ENCODE measurements at places on chromosomes 1 and 21. TPM values are rescaled to one million over a fixed set of nuclear protein-coding genes. Genes with fewer than 3 reads are reported as not detected.

- no peak for DNase-seq
Observed at GRCh38 chr1:232143315-232143886, 486.5 kb downstream of the SIPA1L2 start.

GRCh38 chr1:185144233-185144632, 12.5 kb downstream of the TRMT1L start:
- no peak for DNase-seq

- no peak for DNase-seq
Observed at GRCh38 chr1:223738465-223739365, 26.4 kb downstream of the CAPN2 start.

DNA sequence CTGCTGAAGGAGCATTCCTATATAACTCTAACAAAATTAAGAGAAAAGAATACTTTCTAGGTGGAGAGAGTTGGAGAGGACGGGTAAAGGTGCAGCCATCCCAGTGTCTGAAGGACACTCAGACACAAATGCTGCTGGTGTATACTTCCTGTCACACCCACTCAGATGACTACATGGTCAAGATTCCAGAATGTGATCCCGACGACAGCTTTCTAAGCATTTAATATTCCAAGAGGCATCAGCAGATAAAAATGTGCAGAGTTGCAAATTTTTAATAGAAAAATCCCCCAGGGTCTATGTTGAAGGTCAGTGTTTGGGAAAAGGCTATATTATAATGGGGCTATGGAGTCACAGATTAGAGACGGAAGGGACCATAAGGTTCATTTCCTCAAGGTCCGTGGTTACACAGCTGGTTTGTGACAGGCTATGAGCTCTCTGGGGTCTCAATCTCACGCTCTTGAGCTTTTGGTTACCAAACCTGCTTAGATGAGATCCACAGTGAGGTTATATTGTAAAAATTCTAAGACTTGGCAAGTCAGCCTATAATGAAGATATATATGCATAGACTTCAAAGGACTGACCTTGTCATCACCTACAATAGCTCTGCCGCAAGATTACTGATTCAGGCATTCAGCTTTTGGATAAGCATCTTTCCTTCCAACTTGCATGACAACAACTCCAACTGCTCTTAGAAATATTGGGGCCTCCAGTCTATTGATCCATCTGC, 35.1 kb downstream of the ZNF281 start:
- DNase-seq, result no peak

- DNase-seq, result no peak
Observed at GRCh38 chr1:227894831-227895451, 52.8 kb downstream of the WNT9A start.

GRCh38 chr1:228136901-228137300, 3.2 kb upstream of the GUK1 start:
- DNase-seq, result no peak

GRCh38 chr1:9239622-9240401, 5.2 kb downstream of the H6PD start:
- DNase-seq, result no peak

- no peak for DNase-seq
Observed at GRCh38 chr1:110059133-110059863, 11.2 kb downstream of the ALX3 start.

GRCh38 chr1:53145942-53146708, 3.7 kb upstream of the SLC1A7 start:
- no peak for DNase-seq

GRCh38 chr1:8848663-8849386, 29.7 kb downstream of the ENO1 start:
- no peak for DNase-seq

DNA sequence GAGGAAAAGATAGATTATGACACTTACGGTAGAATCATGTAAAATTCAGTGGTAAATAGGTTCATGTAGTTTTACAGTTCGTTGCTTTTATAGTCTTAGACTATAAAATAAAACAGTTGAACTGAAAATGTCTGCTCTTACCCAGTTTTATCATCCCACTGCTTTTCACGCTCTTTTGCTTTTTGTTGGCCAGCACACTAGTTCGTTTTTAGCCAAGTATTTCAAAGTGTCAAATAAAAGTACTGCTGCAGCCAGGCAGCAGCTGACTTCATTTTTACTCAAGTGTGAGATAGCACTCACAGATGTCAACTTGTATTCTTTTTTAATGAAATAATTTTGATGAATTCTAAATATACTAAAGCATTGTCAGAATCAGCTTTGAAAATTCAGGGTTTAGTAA, 18.5 kb upstream of the BTG3 start:
- no peak for DNase-seq

GRCh38 chr1:202959276-202959620, 1.1 kb upstream of the ADIPOR1 start:
- DNase-seq, result no peak

GRCh38 chr1:48254254-48254653, 31.7 kb downstream of the SLC5A9 start:
- DNase-seq, result no peak

DNA sequence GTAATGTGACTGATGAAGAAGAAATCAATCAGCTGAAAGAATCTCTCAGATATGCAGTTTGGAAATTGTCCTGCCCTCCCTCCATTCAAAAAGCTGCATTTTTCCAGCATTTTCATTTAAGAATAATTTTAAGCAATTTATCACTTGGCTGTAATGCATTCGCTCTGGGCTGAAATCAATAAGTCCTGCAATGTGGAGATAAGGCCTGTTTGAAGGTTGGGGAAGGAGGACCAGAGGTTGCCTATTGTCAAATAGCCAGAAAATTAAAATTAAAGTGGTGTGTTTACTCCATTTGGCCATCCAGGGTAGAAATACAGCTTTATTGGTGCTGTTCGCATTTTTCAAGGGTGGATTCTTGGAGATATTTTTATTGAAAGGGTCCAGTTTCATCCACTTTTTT, 187.6 kb upstream of the NFIA start:
- DNase-seq, result no peak

DNA sequence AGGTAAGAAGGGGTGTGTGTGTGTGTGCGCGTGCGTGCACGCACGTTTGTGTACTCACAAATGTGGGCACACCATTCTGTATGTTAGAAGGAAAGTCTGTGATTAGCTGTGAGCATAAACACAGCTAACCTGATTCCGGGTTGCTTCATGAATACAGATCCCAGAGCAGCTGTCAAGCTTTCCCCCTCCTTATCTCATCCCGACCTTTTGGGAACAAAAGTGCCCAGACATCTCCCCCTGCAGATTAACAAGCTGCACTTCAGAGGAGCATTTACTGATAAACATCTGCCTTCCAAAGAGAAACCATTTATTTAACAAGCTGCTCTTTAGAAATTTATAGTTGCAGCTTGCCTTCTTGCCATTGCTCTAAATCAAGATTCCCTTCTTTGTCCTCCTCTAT, 97.0 kb downstream of the MT1HL1 start:
- no peak for DNase-seq

DNA sequence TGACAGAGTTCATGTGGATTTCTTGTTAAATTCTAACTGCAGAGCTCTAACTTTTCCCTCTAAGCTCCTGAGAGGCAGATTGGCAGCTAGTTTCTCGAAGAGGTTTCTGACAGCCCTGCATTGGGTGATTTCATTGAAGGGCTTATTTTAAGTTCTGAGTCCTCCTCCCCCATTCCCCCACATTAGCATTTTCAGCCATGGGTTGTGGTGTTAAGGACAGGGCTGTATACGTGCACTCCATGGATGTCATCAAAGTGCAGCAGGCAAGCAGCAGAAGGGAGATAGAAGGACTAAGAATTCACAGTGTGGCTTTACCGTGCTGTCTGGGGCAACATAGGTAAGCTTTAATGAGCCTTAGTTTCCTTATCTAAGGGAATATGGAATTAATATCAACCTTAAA, 19.0 kb downstream of the CRYZ start:
- no peak for DNase-seq

DNA sequence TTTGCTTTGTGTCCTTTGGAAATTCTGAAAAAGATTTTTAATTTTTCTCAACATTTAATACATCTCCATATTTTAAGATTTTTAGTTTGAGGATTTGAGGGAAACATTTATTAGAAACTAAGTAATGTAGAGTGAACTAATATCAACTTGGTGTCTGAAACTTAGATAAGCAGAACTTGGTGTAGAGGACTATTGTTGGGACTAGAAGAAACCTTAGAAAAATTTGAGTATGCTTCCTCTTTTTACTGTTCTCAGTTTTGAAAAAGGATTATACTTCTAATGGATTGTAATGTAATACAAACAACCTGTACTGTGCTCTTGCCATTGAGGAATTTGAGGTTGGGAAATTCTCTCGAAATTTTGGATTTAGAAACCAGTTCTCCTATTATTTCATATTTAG, 2.4 kb downstream of the FNBP1L start:
- DNase-seq, result no peak

- no peak for DNase-seq
Observed at GRCh38 chr21:19781881-19782652, 1216.1 kb upstream of the NCAM2 start.

DNA sequence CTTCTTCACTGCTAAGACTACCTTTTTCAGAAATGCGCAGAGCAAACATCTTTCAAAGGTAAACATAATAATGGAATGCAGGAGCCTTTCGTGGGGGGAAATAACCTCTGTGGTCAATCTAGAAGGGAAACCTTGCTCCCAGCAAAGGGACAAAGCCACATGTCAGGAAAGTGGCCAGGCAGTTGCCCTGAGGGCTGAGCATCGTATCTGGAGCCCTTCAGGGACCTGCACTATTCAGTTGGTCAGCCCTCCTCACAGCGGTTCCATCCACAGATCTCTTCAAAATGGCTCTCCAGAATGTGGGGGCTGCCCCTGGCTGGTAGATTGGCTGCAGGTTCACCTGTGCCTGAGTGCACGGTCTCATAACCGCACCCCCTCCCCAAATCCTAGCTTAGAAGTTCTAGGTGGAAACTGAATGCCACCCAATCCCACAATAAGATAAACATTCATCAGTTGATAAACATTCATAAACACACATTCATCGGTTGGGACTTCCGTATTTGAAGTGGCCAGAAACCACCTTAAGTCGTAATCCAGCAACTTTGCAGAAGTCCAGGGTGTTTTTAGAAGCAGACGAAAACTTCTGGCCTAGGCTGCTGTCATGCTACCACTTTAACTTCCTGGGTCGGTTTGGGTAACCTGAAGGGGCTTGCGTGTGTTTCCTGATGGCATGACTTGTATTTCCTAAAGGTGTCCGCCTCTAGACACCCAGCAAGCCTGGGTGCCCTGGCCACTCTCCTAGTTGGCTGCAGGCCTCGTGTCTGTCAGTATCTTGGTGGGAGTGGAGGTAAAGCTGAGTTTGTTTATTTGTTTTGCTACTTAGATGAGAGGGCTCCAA, 50.5 kb downstream of the RASSF5 start:
- DNase-seq, result no peak

DNA sequence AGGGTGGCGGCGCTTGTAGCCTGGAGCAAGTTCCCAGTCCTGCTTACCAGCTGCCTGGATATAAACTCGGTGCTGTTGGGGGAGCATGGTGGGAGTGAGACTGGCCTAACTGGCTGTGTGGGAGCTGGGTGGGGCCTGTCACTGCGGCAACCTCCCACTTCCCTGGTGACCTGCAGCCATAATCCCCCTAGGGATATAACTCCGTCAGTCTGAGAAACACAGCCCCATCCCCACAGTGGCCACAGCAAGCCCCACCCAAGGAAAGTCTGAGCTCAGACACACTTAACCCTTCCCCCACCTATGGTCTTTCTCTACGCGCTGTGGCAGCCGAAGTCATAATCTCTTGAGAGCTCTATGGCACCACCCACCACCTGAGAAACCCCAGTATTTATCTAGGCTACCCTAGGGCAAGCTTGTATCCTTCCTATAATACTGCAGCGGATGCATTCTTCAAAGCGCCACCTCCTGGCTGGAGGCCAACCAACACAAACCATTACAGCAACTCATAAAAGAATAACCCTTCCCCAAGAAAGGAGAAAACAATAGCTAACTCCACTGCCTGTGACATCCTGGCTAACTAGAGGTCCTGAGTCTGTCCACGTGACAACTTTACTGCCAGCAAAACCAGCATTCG, 57.4 kb downstream of the ZNF648 start:
- DNase-seq, result no peak

- DNase-seq, result no peak
Observed at GRCh38 chr1:53981220-53981619, 35.1 kb downstream of the LRRC42 start.

DNA sequence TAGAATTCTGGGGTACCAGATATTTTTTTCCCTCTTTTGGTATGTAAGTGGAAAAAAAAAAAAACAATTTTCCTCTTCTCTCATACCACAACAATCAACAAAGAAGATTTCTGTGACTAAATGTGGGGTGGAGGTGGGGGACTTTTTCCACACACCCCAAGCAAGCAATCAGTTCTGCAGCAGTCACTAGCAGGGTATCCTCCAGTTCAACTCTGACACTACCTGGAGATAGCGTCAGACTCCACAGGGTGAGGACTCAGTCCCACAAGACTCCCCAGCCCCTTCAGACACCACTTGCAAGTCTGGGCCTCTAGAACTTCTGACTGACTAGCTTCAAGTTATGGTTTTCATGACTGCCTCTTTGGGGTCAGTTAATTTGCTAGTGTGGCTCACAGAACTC, 6.2 kb downstream of the DHX9 start:
- DNase-seq, result no peak

DNA sequence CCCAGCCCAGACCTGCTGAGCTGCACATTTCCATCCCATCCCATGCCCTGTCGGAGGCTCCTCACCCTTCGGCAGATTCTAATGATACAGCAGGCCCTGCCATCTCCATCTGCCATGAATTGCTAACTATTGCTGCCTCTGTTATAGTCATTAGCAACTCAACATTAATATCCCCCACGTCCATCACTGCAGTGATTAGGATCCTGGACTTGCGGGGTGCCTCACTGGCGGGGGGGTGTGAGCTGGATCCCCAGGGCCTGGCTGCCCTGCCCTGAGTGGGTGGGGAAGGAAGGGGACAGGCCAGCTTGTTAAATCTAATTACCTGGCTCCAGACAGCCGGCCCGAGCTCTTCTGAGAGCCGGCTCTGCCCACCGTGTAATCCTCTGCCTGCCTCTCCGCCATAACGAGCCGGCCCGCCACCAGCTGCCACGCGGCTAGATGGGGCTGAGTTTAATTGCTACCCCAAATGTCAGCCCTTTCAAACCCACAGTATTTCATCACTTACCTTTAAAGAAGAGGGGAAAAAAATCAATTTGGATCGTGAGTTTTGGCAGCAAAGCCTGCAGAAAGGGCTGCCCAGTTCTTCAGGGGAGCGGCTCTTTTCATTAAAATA, 227.3 kb upstream of the CSF3R start:
- DNase-seq, result no peak

AHCTF1 gene
- 49.9 TPM for total RNA-seq

AGT gene
- 0.87 TPM for total RNA-seq

CLK2 gene
- 43.6 TPM for total RNA-seq

TRIM58 gene
- not detected for total RNA-seq

FAM72C gene
- total RNA-seq, result 1.2 TPM

C1orf53 gene
- 7.2 TPM for total RNA-seq

CDC7 gene
- total RNA-seq, result 30.1 TPM

OR2L5 gene
- total RNA-seq, result not detected

IVNS1ABP gene
- total RNA-seq, result 70.2 TPM
